ENCODE measurements at places on chromosomes 16 and 17.

- DNase-seq: no peak
These were observed 235.9 kb downstream of the FOXL1 start for GRCh38 chr16:86814256-86814655.

DNA sequence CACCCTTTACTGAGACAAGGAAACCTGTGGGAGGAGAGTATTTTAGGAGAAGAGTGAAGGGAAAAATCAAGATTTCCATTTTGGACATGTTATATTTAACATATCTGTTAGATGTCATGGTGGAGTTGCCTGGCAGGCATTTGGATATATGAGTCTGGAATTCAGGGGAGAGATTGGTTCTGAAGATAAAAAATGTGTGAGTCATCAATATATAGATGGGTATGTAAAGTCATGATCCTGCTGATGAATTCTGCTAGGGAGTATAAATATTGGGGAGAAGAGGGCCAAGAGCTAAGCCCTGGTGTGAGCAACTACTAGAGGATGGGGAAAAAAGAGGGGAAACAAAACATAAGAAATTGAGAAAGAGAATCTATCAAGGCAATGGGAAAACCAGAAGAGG lies 151.3 kb upstream of the SOX9 start:
- DNase-seq: no peak

DNA sequence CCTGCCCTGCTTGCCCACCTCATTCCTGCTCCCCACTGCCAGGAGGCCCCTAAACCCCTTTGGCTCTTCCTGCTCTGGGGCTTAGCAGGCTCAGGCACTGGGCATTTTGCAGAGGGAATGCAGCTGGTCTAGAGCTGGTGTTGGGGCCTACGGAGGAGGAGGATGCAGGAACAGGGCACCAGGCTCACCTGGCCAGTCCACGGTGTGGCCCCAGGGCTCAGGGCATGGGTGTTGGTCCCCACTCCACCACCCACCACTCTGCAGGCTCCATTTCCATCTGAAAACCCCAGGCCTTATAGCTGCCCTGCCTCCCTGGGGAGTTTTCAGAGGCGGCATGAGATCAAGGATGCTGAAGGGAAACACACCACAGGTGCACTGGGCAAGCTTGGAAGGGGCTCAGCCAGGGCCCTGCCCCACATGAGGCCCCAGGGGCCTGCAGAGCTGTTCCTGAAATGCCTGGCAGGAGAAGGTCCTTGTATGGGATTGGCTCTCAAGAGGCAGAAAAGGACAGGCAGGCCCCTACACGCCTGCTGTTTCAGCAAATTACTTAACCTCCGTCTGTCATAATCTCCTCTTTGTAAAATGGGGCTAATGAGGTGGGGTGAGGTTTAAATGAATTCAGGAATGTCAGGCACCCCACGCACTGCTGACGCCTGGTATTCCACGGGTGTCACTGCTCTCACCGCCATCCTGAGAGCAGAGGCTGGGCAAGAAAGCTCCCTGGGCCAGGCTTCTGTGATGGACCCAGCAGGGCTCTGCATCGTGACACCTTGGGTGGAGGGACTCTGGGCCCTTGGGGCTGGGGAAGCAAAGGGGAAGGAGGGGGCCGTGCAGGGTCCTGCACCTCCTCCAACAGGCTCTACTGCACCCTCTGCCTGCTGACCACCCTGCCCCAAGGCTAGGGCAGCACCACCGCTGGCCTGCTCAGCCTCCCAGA lies 9.3 kb downstream of the SLC47A2 start:
- DNase-seq: no peak

- no peak for DNase-seq
These were observed 113.9 kb downstream of the VPS53 start for GRCh38 chr17:600576-601243.

GRCh38 chr17:20189302-20189701 lies 180.1 kb downstream of the SPECC1 start:
- DNase-seq: no peak

- DNase-seq: peak; percentile 36
These were observed 3.1 kb upstream of the BANP start for GRCh38 chr16:87948119-87948545.

DNA sequence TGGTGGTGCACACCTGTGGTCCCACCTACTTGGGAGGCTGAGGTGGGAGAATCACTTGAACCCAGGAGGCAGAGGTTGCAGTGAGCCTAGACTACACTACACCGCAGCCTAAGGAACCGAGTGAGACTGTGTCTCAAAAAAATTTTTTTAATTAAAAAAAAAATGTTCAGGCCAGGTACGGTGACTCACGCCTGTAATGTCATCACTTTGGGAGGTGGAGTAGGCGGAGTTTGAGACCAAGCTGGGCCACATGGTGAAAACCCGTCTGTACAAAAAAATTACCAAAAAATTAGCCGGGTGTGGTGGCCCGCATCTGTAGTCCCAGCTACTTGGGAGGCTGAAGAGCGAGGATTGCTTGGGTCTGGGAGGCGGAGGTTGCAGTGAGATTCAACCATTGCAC lies 3.6 kb upstream of the FAM222B start:
- DNase-seq: no peak

GRCh38 chr17:34580685-34581445 lies 1.5 kb downstream of the TMEM132E start:
- no peak for DNase-seq

DNA sequence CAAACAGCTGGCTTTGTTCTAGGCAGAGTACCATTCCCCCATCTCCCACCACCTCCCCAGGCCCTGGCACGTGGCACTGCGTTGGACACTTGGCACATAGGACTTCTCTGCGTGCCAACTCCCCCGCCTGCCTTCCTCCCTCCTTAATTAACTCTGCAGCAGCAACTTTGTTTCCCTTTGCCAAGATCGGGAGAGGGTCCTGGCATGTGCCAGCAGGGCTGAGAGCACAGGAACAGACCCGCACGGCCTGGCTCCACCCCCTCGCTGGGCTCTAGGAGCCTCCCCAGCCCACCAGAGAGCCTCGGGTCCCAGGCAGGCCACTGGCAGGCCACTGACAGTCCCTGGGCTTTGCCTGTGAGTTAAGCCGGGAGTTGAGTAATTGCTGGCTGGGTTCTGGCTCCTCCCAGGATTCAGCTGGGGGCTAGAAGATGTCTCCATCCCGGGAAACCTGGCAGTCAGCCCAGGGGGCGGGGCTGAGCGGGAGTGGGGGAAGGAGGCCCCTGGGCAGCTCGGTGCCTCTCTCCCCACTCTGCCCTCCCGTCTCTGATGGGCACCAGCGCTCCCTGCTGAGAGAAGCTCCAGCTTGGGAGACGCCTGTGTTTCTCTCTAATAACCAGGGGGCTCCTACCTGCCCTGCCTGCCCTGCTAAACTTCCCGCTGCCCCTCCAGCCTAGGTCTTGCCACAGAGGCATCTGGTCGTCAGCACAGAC lies 224.0 kb upstream of the TNRC6C start:
- DNase-seq: no peak
